ENCODE measurements at places on chromosomes 4 and X.

DNA sequence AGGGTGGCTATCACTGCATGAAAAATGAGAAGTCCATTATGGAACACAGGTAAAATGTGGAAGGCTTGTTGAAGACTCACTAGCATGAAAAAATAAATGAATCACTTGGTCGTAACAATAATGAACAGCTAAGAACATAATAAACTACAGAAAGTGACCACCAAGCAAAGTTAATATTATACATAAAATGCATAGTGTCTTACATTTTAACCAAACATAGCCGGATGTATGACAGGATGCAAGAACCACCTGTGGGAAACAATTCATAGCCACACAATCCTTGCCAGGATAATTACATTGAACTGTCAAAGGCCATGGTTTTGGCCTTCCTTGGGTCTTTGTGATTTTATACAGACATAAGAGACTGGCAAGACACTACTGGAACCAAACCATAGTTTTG, 81.9 kb upstream of the ATXN3L start:
- DNase-seq = no peak

DNA sequence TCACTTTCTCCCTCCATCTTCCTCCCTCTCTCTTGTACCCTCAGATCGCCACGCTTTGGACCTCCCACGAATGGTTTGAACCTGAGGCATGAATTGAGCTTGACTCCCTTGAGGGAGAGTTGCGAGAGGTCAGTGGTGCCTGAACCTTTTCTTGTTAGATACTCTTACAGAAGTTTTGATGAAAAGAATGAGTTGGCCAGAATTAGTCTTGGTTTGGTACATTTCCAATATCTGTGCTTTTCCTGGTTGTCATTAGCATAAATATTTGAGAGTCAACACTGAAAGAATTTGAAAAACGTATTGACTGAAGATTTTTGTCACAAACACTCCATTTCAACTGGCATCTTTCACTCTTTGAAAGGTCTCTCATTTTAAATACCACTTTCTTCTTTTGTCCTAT, 510.6 kb upstream of the DIPK2B start:
- DNase-seq = no peak

- no peak for DNase-seq
These were observed 14.8 kb downstream of the CXCL3 start for GRCh38 chr4:74023709-74024108.

DNA sequence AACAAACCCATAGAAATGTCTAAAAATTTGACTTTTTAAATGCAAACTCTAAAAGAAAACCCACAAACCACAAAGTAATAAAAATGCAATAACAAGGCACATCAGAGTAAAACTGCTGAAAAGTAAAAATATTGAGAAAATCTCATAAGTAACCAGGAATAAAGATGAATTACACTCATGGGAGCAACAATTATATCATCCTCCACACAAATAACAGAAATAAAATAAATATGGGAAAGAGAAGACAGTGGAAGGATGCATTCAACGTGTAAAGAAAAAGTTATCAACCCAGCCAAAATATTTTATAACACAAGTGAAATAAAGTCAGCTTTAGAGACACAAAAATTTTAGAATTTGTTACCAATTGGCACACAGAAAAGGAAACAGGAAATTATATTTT, 1420.2 kb downstream of the PCDH18 start:
- DNase-seq = no peak

DNA sequence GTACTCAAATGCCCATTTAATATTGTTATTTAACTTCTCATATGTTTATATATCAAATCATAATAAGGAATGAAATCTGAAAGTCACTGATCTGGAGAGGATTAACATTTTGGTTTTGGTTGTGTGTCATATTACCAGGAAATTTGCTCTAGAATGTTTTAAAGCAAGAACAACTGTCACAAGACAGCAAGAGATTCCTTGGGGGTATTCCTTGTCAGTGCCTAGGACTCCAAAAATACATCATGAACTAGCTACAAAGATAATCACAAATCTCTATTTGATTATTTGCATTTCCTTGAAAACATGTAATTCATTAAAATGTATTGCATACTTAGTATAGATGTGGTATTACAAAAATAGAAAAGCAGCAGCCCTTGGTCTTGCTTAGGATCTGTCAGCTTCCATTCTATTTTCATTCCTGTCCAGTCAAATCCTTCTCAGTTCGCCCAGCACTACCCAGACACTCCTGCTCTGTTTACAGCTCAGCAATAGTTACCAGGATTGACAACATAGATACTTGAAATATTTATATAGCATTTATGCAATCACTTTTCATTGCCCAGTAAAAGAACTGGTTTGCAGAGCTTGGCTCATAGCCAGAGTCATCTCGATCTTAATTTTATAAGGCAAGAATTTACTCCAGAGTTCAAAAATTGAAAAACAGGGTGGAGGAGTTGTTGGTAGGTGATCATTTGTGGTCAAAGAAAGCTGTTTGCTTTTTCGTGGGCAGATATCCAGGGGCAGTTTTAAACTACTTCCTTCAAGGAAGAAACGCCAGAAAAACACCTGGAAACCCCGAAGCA, 9.2 kb upstream of the BMP3 start:
- DNase-seq = no peak

- peak; percentile 5 for DNase-seq
These were observed 21.5 kb downstream of the DNAAF6 start for GRCh38 chrX:107227780-107228485.

GRCh38 chr4:26632916-26633315, 49.0 kb downstream of the TBC1D19 start:
- DNase-seq = no peak

- no peak for DNase-seq
These were observed 171.9 kb upstream of the PGRMC2 start for GRCh38 chr4:128459547-128459946.

DNA sequence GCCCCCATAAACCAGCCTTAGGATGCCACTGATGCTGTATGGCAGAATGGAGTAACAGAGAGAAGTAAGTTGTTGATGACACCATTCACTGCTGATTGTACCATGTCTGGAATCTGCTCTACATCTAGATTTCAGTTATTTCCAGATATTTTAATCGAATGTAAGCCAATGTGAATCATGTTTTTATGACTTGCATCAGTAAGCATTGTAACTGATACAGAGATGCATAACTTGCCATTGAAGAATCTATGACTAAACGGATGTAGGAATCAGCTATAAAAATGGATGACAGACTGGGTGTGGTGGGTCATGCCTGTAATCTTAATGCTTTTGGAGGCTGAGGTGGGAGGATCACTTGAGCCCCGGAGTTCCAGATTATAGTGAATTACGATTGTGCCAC, 161.0 kb upstream of the GATB start:
- DNase-seq = no peak

All from globus pallidus (tissue), 1 donor.